ENCODE measurements at places on chromosomes 4 and X.

DNA sequence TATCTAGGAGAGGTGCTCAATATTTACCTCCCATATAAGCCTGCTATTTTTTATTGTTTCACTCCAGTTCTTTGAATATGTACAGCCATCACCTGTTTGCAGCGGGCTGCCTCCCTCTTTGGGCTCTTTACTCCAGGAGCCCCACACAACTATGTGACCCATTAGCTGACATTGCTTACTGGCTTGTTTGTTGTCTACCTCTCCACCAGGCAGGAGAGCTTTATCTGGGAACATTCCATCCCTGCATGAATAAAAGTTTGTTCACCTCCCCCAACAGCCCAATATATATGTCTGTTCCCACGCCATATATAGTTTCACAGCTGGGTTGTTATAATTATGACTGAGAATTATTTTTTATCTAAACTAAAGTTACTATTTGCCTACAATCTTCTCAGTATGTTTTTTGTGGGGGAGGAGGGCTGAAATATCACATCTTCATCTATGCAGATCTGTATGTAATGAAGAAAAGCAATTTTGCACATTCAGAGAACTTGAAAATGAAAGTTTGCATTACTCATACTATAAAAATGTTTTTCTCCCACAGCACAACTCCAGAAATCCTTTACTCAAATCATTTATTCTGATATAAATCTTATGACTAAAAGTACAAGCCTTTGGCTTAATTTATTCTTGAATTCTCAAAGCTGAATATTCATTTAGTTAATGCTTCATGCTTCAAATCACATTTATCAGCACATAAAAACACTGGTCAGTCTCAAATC lies 61.2 kb upstream of the DAPP1 start:
- no peak for DNase-seq

GRCh38 chr4:155684892-155685541 lies 18.4 kb downstream of the GUCY1A1 start:
- no peak for DNase-seq

- DNase-seq: no peak
These were observed 218.9 kb downstream of the PCDH7 start for GRCh38 chr4:30939069-30939468.

DNA sequence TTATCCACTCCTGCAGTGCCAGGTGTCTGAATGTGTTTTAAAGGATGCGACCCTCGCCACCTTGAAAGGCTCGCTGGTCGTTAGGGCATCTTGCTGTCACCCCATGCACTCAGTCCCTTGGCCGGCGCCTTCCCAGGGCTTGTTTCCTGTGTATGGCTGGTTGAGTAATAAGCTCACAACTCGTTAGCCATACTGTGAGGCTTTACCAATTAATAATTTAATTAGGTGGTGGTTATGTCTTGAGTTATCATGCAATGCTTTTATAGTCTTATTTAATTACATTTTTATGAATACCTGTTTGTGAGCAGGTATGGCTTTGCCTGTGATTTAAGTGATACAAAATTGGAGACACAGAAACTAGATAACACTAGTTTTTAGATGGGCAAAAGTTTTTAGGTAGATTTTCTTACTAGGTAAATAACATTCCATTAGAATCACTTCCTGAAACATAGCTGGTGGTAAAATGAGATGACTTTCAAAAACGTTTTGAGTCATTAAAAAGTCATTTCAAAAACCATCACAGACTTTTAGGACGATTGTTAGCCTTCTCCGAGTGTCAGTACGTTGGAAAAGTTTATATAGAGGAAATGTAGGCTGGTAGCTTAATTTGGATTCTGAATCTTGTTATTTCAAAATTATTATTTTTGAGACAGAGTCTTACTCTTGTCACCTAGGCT lies 18.2 kb downstream of the PTTG2 start:
- DNase-seq: peak; percentile 53

DNA sequence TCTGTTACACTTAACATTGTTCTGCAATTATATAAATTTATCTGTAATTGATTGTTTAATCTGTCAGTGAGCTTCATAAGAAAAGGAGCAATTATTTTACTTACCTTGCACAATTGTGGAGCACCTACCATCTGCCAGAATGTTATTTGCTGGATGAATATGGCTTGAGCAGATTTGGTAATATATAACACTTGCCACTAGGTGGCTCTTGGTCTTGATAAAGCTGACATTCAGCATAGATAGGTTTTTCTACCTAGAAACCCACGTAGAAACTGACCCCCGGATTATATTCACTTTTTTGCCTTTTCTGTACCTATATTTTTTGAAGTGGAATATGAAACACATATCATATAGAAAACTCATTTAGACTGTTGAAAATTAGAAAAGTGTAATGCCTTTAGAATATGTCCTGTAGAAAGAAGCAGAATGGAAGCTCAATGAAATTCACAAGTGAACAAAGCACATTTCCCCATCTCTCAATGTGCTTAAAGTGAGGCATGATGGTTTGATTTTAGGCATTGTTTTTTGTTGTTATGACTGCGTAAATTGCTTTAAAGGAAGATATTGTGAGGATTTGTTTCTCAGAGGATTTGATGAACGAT lies 9.5 kb downstream of the RBPJ start:
- DNase-seq: peak; percentile 80

DNA sequence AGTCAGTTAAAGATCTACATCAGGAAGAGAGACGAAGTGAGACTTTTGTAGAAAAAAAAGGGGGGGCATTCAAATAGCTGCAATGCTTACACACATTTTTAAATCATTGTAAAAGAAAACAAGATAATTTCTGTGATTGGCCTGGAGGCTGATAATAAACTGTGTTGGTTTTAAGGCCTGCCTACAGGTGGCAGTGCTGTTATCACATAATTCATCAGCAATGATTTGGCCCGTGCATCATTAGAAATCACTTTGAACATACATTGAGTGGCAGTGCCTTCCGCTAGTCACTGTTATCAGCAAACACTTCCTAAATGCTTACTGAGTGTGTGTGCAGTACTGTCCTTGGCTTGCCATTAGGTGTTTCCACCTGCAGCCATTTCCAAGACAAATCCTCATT lies 831.9 kb downstream of the TRIML1 start:
- DNase-seq: peak; percentile 56

- no peak for DNase-seq
These were observed 125.6 kb downstream of the ARSF start for GRCh38 chrX:3166670-3167455.

DNA sequence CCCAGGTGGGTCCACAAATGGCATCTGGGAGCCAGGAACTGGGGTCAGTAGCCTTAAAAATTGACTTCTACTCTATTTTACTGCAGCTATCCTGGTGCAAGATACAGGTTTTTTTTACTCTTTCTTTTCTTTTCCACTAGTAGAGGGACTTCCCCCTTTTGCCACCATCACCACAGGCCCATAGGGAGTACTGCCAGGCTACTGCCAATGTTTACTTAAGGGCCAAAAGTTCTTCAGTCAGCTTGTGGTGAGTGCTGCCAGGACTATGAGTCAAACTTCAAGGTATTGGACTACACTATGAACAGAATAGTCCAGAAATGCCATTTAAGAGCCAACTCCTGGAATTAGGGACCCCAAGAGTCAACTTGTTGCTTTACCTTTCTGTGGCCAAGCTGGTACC lies 94.7 kb downstream of the EDA2R start:
- no peak for DNase-seq

- DNase-seq: peak; percentile 16
These were observed 277.1 kb downstream of the ADGRA3 start for GRCh38 chr4:22238742-22239141.

- no peak for DNase-seq
These were observed 970.1 kb downstream of the ADGRL3 start for GRCh38 chr4:62170235-62170634.

DNA sequence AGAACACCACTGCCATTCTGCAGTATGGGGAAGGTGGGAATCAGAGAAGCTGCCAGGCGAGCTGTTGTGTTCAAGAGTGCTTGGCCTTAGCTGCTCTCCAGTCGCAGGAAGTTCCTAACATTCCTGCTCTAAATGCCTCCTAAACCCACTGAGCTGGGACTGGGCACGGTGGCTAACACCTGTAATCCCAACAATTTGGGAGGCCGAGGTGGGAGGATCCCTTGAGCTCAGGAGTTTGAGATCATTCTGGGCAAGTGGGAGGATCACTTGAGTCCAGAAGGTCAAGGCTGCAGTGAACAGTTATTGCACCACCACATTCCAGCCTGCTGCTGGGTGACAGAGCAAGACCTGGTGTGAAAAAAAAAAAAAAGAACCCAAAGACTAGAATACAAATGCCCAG lies 690.3 kb upstream of the FAM241A start:
- DNase-seq: no peak

DNA sequence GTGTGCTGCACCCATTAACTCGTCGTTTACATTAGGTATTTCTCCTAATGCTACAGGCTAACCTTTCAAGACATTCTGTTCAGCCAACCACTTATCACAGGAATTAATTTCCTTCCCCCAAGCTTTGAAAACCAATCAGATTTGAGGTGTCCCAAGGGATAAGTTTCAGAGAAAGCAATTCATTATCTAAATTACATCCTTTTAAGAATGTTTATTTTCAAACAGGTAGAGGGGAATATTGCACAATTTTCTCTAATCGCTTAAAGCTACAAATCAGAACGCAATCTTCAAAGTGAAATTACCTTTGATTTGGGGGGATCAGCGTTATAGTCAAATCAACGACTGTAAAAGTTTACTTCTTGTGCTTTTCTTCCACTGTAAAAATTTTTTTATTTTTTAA lies 1.6 kb downstream of the CLOCK start:
- peak; percentile 85 for DNase-seq

GRCh38 chr4:184843984-184844554 lies 18.3 kb upstream of the ACSL1 start:
- no peak for DNase-seq

DNA sequence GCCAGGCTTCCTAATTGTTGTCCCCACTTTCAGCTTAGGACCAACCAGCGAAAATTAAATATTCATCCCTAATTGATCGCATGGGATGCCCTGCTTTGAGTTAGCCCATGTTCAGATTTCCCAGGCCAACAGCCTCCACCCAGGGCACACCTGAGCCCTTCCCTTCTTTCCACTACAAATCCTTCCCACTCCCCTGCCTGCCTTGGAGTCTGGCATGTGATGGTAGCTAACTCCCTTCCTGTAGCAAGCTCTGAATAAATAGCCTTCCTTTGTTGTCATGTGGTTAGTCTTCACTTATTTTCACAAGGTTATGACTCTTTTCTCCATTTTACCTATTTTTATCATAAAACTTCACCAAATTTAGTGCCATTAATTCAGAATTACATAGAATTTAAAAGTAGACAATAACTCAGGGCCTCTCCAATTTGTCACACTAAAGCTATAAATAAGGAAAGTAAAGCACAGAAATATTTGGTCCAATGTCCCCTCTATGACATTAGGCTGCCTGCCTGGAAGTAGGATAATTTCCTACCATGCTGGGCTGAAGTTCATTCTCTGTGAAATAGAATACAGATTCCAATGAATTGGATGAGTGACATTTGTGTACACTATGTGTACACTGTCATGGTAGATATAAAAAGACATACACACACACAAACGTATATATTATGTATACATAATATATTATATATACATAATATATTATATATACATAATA lies 166.4 kb upstream of the CPEB2 start:
- peak; percentile 7 for DNase-seq

DNA sequence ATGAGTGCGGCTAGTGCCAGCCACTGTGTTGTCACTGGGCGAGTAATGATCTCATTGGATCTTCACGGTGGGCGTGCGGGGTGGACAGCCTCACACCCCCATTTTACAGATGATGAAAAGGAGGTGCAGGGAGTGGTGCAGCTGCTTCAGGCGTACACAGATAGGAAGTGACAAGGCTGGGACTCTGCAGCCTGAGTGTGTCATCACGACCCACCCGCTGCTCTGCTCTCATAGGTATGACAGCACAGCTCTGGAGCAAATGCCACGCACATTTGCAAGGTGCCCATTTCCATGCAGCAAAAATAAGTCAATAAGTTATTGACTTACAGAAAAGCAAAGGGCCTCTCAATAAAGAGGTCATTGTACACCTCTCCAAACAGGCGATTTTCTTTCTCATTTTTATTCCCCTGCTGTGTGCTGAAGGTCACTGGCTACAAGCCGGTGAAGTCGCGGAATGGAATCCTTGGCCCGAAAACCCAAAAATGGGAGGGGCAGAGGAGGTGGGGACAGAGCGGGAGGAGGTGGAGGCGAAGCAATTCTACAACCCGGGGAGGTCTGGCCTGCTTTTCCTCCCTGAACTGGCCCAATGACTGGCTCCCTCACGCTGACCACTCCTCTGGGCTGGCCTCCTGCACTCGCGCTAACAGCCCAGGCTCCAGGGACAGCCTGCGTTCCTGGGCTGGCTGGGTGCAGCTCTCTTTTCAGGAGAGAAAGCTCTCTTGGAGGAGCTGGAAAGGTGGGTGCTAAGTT lies at the start of gene SOD3:
TSS of gene SOD3 (plus strand) at position 658 of the 750 bp plus-strand sequence. CDS start 3,949 bp downstream, outside the sequence.
- DNase-seq: peak; percentile 63

DNA sequence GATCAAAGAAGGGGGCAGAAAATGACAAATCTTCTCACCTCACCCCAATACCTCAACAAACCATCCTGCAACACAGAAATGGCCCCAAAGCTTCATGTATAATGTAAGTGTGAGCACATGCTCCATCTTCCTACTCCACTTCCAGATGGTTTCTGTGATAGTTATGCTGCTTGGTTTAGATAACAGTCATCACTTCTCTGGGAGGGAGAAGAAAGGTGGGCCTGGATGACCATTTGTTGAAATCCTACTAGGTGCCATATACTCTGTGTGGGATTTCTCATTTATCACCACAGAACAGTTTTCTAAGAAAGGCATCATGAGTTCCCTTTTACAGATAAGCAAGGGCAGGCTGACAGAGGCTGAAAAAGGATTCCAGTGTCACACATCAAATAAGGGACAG lies 31.3 kb upstream of the NXF3 start:
- DNase-seq: no peak

GRCh38 chr4:67996127-67996526 lies 32.8 kb upstream of the TMPRSS11A start:
- no peak for DNase-seq

- no peak for DNase-seq
These were observed 466.9 kb downstream of the FSTL5 start for GRCh38 chr4:161696944-161697343.

GRCh38 chrX:37854148-37854547 lies 6.8 kb upstream of the DYNLT3 start:
- DNase-seq: no peak

GRCh38 chr4:141913928-141914327 lies 277.5 kb downstream of the IL15 start:
- DNase-seq: peak; percentile 44

DNA sequence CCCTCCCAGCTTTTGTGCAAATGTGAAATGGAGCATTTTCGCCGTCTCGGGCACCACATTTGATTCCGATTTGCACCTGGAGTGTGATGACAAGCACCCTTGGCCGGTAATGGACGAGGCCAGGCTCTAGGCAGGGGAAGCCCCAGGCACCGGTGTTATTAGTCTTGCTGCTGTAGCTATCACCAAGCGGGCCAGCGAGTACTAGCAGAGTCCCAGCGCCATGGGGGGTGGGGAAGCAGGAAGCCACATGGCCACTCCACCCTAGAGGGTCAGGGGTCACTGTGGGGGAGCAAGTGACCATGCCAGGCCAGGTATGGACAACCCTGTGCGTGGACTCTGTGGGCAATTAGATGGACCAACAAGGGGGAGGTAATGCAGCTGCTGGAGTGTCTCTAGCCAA lies 88.8 kb downstream of the CPZ start:
- DNase-seq: no peak

GRCh38 chr4:184310171-184310567 lies 92.5 kb upstream of the ENPP6 start:
- peak; percentile 18 for DNase-seq

GRCh38 chr4:104989371-104989770 lies 157.3 kb upstream of the TET2 start:
- peak; percentile 72 for DNase-seq

All from NCI-H69 (cell line).